Activated T-helper 9 cell treated with anti-CD3 and anti-CD28 coated beads, Interleukin-2, amount 50 U/mL, for 16 hours (primary cell): ENCODE measurements at places on chromosomes 6 and 20.

GRCh38 chr6:16669227-16669626, 92.0 kb downstream of the ATXN1 start:
- peak; percentile 65 for DNase-seq

- DNase-seq: peak; percentile 9
These were observed 169.7 kb downstream of the ATXN1 start for GRCh38 chr6:16591396-16592222.

GRCh38 chr6:15442467-15442866, 196.6 kb downstream of the JARID2 start:
- DNase-seq: no peak

DNA sequence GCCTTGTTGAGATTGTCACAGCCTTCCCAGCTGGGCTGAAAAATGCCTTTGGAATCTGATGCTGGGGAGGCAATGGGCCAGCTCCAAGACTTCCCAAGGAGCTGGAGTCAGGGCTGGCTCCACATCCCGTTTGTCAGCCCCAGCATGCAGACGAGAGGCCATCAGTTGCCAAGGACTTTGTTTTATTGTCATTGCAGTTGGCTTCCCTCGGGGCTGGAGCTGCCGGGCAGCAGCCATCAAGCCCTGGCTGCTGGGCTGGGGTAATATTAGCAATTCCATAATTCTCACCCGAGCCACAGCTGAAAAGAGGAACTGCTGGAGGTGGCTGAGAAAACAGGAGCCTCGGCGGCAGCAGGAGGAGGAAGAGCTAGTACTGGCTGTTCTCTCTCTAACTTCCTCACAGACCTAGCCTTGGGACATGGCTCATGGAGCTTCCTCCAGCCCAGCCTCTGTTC, 182.5 kb downstream of the CDC5L start:
- DNase-seq: no peak

- no peak for DNase-seq
These were observed 67.8 kb upstream of the LTV1 start for GRCh38 chr6:143775336-143775735.

DNA sequence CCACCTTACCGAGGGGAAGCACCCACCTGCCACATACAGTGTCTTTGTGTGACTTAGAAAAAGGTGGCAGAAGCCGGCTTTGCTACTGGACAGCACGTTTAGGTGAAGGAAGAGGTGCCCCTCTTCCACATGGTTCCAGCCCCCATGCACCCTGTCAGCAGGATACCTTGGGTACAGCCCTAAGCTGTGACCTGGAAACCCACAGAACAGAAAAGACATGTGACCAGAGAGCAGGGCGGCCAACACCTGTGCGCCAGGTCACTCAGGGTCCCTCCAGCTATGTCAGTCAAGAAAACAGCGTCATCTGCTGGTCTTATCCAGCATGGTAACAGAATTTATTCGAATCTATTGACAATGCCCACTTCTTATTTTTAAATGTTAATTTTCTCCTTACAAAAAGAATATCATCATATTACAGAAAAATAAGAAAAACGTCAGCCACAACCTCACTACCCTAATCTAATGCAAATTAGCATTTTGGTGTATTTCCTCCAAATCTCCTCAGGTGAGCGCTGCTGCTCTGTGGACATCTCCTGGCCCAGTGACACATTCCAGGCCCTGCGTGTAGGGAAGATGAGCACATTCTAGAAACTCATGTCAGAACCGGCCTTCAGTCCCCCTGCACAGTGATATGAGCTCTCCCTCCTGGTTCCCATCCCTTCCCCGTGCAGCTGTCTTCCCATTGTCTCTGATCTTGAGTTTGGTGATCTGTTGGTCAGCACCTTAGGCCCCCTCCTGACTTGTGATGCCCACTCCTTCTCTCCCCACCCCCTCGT, 37.2 kb downstream of the GTF2H5 start:
- no peak for DNase-seq

GRCh38 chr20:54173653-54174456, at the start of gene CYP24A1:
Gene CYP24A1, minus strand, starts transcription at chr20:54173986. Its CDS starts 407 bp downstream, at chr20:54173579.
- no peak for DNase-seq

DNA sequence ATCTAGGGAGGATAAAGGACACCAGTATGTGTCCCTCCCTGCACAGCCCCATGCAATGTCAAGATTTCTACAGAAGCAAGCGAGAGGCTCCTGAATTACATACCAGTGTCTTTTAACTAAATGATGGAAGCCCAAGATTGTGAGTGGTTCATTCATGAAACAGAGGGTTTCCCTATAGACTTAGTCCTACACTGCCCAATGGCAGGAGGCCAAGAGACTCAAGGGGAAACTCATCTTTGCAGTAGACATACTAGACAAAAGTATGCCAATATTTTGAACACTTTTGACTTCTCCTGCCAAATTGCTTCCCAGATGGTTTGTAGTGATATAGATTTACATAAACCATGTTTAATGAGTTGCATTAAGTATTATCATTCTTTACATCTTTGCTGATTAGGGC, 557.2 kb upstream of the JAG1 start:
- no peak for DNase-seq

DNA sequence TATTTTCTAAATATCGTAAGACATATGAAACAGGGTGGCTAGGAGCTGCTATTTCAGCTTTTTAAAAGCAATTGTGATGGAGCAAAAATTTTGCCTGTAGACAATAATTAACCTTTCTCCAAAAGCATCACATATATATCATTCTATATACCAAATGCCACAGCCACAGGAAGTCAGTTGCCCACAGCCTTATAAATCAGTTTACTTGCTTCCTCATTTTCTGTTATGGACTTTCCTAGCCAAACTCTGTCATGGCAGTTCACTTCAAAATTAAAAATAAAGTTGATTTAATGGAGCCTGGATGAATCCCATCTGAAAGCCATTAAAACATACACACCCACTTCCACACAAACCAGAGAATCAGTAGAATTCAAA, 93.4 kb upstream of the NHSL1 start:
- DNase-seq: no peak

- DNase-seq: no peak
These were observed 5.9 kb downstream of the CST1 start for GRCh38 chr20:23744817-23745216.

DNA sequence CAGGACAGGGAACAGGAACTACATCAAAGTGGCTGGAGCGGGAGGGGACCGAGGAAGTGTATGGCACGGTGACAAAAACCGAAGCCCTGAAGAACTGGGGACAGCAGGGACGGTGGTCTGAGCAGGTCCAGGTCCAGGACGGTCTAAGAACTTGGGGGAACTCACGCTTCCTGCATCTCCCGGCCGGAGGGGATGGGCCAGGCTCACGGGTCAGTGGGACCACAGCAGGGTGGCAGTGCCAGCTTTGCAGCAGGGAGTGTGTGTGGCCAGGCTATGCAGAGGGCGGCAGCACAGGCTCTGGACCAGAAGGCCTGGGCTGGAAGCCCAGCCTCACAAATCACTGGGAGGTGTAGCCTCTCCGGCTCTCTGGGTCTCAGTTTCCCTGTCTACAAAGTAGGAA, 123.8 kb downstream of the BMP7 start:
- no peak for DNase-seq

GRCh38 chr6:158008864-158009113, 27.1 kb downstream of the SYNJ2 start:
- DNase-seq: no peak

- no peak for DNase-seq
These were observed 12.4 kb upstream of the LRFN2 start for GRCh38 chr6:40599555-40599954.

DNA sequence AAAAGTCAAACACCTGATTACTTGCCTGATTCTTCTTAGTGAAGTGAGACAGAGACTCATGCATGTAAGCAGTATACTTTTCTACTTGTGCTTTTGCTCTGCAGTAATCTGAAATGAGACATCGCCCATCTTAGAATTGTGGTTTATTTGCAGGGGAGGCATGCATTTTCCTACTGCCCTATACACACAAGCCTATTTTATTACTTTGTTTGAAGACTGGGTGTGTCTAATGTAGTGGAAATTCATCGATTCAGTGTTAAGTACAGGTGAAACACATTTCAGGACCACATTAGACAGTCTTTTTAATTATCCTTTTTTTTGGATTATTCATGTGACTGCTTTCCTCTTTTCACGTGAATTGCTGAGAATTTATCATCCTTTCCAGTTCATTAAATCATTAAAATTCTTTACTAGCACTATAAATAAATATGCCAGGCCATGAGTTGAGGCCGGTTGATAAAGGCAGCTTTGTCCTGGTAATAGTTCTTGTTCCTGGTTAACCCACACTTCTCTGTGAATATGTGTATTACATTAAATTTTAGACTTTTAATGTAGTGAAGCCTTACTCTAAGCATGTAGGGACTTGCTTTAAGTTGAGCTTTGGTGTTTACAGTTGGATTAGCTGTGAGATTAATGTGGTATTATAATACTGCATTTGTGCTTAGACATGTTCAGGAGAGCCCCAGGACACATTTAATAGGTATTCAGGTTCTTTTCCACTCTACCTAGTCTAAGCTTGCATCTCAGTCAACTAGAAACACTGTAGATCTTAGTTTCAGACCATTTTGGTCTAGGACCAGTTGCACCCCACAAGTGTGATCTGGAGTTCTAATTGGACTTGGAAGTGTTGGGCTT, 10.8 kb upstream of the BTBD3 start:
- DNase-seq: no peak

GRCh38 chr6:41621367-41621766, 16.9 kb upstream of the MDFI start:
- DNase-seq: no peak

DNA sequence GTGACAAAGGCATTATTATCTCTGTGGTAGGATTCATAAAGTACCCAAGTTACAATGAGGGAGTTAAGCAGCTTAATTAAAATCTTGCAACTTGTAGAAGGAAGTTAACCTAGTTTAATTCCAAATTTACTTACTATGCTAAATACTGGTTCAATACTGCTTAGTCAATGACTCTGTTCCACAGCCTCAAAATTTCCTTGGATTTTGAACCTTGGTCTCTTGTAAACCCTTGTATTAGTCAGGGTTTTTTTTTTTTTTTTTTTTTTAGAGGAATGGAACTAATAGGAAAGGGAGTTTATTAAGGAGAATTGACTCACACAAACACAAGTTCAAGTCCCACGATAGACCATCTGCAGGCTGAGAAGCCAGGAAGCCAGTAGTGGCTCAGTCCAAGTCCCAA, 163.4 kb downstream of the HS3ST5 start:
- no peak for DNase-seq

DNA sequence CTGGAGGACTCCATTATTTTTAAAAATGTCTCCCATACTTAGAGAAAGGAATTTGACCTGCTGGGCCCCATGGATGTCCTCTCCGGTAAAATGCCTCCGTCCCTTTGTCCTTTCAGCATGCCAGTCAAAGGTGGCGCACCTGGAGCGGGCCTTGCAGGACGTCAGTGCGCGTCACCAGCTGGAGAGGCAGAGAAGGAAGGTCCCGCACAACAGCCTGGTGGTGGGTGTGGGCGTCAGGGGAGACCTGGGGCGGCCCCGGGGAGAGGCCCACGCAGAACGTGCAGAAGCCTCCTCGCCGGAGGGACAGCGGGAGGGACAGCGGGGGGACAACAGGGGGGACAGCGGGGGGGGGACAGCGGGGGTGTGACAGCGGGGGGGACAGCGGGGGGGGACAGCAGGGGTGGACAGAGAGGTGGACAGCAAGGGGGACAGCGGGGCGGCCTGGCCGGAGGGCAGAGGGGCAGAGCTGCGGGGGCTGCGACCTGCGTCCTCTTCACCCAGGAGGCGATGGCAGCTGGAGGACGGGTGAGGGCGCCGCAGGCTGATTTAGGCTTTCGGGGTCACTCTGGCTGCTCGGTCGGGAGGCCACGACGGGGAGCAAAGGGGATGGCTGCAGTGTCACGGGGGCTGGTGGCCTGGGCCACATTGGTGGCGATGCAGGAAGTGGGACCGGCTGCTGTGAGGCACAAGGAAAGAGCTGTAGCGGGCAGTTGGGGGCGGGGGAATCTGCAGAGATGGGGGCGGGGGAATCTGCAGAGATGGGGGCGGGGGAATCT, 859 bp upstream of the KIF25 start:
- DNase-seq: no peak

DNA sequence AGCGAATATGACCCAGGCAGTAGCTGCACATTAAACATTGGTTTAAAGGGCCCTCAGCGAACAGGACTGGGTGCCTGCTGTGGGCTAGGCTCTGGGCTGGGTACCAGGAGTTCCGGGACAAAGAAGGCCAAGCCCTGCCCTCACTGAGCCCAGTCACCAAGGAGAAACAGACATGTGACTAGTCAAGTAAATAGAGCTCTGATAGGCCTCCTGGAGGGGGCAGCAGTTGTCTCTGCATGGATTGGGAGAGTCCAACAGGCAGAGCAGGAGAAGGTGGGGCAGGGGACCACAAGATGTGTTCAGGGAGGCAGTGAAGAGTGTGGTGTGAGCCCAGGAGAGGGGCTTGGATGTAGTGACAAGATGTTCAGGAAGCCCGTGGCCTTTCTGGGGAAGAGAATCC, 3.1 kb downstream of the HM13 start:
- no peak for DNase-seq

- no peak for DNase-seq
These were observed 10.4 kb upstream of the VNN2 start for GRCh38 chr6:132768051-132768517.

DNA sequence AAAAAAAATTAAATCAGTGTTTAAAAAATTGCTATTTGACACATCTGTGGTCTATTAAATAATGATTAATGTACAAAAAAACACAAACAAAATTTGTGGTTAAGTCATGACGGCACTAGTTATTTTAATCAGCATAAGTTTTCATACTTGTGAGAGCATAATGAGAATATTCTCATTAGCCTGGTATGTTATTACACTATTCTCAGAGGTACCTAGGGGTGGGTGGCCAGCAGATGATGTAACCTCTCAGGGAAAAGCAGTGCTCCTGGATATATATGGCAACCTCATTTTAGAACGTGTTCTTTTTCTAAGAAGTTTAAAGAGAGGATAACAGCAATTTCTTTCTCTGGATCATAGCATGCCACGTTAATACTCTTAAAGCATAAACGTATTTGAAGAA, 109.2 kb downstream of the GJA1 start:
- no peak for DNase-seq

GRCh38 chr6:111027219-111027618, 45.4 kb downstream of the RPF2 start:
- no peak for DNase-seq

- no peak for DNase-seq
These were observed 95.1 kb downstream of the TPBG start for GRCh38 chr6:82458705-82459104.

GRCh38 chr20:49381558-49382493, 100.6 kb downstream of the KCNB1 start:
- DNase-seq: no peak
